NCI-H1930 (cell line): ENCODE measurements at places on chromosomes 7 and 10.

- no peak for DNase-seq
These were observed 19.5 kb upstream of the RHEB start for GRCh38 chr7:151539088-151539671.

DNA sequence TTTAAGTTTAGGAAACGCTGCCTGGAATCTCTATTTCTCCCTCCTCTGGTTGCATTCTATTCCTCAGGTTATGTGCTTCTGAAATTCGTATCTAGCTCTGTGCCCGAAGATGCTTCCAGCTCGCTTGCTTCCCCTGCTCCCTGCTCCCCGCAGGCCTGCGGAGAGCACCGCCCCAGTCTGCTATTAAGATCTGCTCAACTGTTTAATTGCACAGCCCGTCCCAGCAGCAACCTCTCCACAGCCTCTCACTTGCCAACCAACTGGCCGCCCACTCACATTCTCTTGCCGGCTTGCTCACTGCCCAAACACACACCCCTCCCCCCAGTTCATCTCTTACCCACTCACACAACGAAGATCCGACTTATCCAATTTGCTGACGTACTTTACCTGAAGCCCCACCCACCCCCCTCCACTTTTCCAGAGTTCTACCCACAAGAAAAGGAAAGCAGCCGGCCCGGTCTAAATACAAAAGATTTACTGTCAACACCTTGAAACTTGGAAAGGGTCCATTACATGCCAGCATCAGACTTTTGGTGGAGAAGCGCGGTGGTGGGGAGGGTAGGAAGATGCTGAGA lies 167.3 kb upstream of the KLF14 start:
- no peak for DNase-seq

GRCh38 chr7:47786557-47787248 lies 161.6 kb downstream of the PKD1L1 start:
- DNase-seq, result no peak

GRCh38 chr7:601595-602340 lies 82.1 kb upstream of the PDGFA start:
- DNase-seq, result no peak

DNA sequence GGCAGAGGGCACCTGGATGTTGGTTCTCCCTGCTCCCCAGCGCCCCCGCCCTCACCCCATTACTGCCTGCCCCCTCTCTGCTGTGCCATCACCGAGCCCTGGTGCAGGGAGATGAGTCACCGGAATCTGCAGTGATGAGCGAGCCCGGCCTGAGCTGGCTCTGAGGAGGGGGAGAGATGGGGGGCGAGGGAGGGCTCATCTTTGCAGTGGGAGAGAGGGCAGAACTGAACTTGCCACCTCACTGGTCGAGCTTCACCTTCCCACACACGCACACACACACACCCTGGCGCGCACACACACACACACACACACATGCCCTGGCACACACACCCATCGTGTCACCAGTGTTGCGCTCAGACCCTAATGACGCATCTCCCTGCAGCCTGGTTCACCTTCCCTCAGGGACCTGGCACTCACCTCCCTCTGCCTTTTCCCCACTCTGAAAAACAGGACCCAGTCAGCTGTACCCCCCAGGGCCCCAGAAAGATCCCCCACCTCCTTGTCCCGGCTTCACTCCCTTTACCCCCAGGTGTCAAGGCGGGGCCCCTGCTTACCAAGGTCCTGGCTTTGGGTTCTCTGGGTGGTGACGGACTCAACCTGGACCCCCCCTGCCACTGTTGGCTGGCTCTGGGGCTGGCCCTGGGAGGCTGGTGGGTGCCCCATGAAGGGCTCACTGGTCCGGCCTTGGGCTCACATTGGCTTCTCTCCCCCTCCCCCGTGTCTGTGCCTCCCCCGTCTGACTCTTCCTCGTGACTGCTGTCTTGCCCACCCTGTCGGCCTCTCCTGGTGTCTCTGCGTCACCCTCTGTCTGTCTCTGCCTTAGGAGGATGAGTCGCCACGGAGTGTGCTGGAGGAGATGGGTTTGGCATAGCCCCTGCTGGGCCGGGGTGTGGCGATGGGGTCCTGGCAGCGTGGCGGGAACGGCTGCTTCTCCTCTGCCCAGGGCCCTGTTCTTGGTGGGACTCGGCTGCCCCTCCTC lies 5.4 kb downstream of the VGF start:
- no peak for DNase-seq
